ENCODE measurements at places on chromosomes 7 and 10.

GRCh38 chr7:116776610-116777289 lies 85.6 kb upstream of the CAPZA2 start:
- ATAC-seq: no peak

- no peak for ATAC-seq
Observed at GRCh38 chr7:108314551-108314950, 141.7 kb downstream of the NRCAM start.

- no peak for ATAC-seq
Observed at GRCh38 chr10:75166623-75166972, 44.0 kb upstream of the VDAC2 start.

DNA sequence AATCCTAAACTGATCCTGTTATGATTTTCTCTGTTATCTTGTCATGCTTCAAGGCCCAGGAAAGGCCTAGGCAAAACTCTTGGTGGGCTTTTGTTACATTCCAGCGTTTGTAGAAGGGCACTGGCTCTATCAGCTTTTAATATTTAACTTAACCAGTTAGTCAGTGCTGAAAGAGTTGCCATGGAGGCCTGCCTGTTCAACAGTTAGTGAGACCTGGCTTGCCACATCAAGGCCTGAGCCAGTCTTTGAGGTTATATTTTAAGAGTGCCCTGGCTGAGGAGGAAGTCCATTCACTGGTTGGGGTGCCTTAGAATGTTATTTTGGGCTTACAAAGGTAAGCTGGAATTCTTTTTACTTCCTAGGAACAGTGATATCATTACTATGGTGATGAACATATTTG lies 144.1 kb upstream of the NRG3 start:
- no peak for ATAC-seq
